Stimulated activated CD8-positive, alpha-beta memory T cell treated with anti-CD3 and anti-CD28 coated beads, Interleukin-7, amount 100 ng/mL, for 48 hours (primary cell): ENCODE measurements at places on chromosomes 7 and 10.

- no peak for DNase-seq
Observed at GRCh38 chr7:30647589-30648364, 34.5 kb downstream of the CRHR2 start.

- no peak for DNase-seq
Observed at GRCh38 chr10:118373786-118374185, 31.7 kb upstream of the FAM204A start.

DNA sequence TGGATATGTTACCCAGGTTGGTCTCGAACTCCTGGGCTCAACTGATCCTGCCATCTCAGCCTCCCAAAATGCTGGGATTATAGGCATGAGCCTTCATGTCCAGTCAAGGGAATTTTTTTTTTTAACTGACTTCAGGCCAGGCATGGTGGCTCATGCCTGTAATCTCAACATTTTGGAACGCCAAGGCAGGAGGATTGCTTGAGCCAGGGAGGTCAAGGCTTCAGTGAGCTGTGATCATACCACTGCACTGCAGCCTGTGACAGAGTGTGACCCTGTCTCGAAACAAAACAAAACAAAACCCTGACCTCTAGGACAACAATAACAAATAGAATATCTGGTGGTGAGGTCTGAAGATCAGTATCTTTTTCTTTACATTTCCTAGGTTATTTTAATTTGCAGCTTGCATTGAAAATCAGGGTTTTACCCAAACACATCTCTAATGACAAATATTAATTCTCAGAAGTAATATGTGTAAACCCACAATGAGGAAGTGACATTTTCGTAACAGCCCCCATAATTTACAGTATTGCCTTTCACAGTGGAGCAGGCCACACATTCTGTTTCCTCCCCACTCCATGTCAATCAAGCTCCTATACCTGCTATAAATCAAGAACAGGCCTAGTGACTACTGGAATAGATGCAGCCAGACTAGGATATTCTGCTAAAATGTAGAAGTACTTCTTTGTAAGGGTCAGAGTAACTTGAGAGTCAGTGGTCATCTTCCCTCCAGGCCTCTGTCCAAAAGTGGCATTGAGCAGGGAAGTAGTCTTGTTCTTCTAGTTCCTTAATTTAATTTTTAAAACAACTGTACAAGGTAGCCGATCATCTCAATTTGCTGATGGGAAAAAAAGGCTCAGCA is 43.3 kb upstream of the ECHDC3 start:
- DNase-seq = no peak

DNA sequence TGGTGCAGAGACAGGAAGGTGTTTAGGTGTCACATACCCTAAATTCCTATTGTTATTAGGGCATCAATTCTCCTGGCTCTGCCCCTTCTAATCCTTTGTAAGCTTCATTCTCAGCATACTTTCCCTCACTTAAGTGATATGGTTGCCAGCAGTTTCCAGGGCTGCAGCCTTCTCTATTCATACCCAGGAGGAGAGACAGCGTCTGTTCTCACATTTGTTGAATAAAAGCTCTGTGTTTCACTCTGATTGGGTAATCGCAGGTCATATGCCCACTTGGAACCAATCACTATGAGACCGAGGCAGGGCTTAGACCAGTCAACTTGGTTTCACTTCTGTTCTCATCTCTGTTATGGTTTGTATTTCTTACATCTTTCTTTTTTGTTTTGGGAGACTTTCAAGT is 109.6 kb upstream of the MTPN start:
- DNase-seq = no peak

GRCh38 chr7:33044401-33044718 is 18.2 kb downstream of the NT5C3A start:
- DNase-seq = no peak

DNA sequence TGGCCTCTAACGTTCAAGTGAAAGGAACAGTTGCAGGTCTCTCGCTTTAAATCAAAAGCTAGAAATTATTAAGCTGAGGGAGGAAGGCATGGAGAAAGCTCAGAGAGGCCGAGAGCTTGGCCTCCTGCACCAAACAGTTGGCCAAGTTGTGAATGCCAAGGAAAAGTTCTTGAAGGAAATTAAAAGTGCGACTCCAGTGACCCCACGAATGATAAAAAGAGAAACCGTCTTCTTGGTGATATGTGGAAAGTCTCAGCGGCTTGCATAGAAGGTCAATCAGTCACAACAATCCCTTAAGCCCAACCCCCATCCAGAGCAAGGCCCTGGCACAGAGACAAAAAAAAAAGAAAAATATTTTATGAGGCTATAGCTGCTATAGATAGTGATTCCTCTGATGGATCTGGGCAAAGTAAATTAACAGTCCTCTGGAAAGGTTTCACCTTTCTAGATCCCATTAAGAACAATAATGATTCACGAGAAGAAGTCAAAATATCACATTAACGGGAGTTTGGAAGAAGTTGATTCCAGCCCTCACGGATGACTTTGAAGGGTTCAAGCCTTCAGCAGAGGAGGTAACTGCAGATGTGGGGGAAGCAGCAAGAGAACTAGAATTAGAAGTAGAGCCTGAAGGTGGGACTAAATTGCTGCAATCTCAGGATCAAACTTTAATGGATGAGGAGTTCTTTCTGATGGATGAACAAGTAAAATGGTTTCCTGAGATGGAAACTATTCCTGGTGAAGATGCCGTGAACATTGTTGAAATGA is 42.5 kb upstream of the INPP5A start:
- DNase-seq = no peak

- peak; percentile 17 for DNase-seq
Observed at GRCh38 chr7:140062118-140062527, 628 bp downstream of the PARP12 start.

DNA sequence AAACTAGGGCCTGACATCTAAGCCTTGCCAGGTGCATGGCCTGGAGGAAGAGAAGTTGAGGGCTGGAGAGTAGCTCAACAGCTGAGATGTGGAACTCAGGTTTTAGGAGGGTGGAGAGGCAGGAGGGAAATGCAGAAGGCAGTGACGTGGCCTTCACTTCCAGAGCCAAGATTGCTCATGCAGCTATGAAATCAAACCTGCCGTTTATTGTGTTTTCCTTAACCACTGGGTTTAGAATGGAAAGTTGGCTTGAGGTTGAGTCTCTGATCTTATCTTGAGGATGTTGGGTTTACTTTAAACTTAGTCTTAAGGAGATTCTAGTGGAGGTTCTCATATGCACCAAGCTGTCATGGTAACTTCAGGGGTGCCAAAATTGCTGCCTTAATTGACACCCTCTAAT is 178.6 kb downstream of the SORCS3 start:
- no peak for DNase-seq

DNA sequence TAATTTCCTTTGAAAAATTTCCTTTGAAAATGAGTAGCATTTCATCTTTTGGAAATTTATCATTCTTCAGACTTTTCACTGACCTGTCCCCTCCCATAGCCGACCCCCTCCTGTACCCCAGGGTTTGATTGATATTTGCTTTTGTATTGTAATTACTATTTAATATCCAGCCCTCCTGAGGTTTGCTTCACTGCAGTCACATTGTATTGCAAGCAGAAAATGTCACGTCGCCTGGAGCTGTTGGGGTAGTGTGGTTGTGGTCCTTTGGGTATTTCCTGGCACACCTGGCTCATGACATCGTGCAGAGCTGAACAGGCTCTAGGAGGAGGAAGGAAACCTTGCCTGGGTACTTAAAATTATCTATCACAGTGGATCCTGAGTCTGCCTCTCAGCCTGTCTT is 116.1 kb downstream of the INSYN2A start:
- DNase-seq = no peak
